ENCODE measurements at places on chromosomes 3 and 15.

GRCh38 chr15:86829245-86829644 lies 749.6 kb downstream of the AGBL1 start:
- DNase-seq: no peak

DNA sequence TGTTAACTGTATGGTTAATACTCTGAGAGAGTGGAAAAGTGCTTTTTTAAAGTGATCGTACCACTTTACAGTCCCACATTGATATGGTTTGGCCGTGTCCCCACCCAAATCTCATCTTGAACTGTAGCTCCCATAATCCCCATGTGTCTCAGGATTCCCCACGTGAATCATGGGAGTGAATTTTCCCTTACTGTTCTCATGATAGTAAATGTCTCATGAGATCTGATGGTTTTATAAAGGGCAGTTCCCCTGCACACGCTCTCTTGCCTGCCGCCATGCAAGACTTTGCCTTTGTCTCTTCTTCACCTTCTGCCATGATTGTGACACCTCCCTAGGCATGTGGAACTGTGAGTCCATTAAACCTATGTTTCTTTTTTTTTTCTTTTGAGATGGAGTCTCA lies 109.2 kb downstream of the TCF12 start:
- DNase-seq: no peak

- no peak for DNase-seq
These were observed 115.2 kb downstream of the CADM2 start for GRCh38 chr3:85074003-85074402.

GRCh38 chr3:195204360-195205163 lies 66.4 kb downstream of the XXYLT1 start:
- DNase-seq: no peak

DNA sequence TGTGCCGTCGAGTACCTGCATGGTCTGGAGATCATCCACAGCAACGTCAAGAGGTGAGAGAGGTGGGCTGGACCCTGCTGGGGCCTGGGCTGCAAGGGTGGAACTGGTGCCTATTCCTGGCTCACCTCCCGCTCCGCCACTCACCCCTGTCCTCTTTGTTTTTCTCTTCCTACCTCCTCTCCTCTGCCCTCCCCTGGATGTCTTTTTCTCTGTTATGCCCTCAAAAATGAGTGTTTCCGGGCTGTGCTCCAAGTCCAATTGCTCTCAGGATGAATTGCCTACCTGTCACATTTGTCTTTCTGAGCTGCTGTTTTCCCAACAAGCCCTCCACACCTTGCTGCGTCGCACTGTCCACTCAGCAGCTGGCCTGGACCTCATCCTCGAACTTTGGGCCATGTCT lies 28.5 kb upstream of the TATDN2 start:
- DNase-seq: no peak

GRCh38 chr15:33242165-33242564 lies 47.7 kb upstream of the FMN1 start:
- no peak for DNase-seq

- no peak for DNase-seq
These were observed 7.6 kb downstream of the RTP2 start for GRCh38 chr3:187694801-187695200.
